Hepatocyte (in vitro differentiated cells): ENCODE measurements at places on chromosomes 4 and X.

GRCh38 chr4:85744950-85745349 is 270.0 kb downstream of the ARHGAP24 start:
- no peaks in the 10 kb centered on the region for H3K4me1 ChIP-seq
- no peak overlapping the region for H3K4me3 ChIP-seq
- no peaks in the 10 kb centered on the region for H3K36me3 ChIP-seq

GRCh38 chrX:108447303-108447702 is 7.7 kb downstream of the COL4A5 start:
- H3K36me3 ChIP-seq, result no peaks in the 10 kb centered on the region
- no peaks in the 10 kb centered on the region for H3K27me3 ChIP-seq
- H3K4me1 ChIP-seq, result no peaks in the 10 kb centered on the region
- H3K4me3 ChIP-seq, result no peak overlapping the region
- no peak for DNase-seq

- no peak overlapping the region for H3K4me3 ChIP-seq
- H3K27ac ChIP-seq, result no peak overlapping the region
- H3K27me3 ChIP-seq, result no peaks in the 10 kb centered on the region
- peak; percentile 77 for DNase-seq
- H3K36me3 ChIP-seq, result no peaks in the 10 kb centered on the region
These were observed 94.2 kb downstream of the MAOA start for GRCh38 chrX:43750248-43750676.

DNA sequence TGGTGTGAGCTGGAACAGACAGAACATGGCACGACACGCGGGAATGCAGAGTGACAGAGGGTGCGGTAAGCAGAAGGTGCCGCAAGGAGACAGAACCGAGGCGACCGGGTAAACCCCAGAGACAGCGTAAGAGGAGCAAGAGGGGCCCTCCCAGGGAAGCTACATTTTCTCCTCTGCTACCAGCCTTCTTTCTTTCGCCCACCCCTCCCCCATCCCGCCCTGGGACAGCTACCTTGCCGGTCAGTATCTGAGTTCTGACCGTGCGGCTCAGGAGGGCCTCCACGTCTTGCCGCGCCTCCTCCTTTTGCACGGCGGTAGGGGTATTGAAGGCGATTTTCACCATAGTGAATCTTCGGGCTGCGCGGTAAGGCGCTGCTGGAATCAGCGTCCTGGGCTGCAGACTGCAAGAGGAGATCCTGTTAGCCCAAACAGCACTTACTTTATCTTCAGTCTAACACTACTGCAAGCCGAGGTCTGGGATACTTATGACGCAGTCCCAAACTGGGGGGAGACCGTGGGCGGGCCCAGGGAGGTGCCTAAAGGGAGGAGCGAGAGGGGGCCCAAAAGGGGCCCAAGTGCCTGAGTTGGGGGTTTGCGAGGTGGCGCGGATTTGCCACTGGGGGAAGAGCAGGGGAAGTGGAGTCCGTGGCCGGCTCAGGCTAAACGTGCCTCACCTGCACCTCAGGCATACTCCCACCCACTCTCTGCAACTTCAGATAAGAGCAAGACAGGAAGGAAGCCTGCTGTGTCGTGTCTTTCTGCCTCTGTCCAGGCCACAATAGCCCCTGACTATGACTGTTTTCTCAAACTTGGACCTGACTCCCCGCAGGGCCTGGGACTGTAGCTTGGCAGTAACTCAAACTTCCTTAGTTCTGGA is at the start of gene ITM2A:
Gene ITM2A, minus strand, starts transcription at position 462 of the 877 bp plus-strand sequence. Its CDS starts 119 bp downstream, at position 343.
- no peaks in the 10 kb centered on the region for H3K27me3 ChIP-seq
- DNase-seq, result peak; percentile 35
- no peak within 1 kb of the TSS for H3K27ac ChIP-seq
- H3K36me3 ChIP-seq, result no peaks in the 10 kb centered on the region

DNA sequence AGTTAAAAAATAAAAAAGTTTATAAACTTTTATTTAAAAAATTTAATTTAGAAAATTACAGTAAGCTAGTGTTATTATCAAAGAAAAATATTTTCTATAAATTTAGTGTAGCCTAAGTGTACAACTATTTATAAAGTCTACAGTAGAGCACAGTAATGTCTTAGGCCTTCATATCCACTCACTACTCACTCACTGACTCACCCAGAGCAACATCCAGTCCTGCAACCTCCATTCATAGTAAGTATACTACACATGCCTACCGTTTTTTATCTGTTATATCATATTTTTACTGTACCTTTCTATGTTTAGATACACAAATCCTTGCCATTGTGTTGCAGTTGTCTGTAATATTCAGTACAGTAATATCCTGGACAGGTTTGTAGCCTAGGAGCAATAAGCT is 129.0 kb upstream of the FAM47B start:
- no peak overlapping the region for H3K27ac ChIP-seq
- H3K27me3 ChIP-seq, result no peaks in the 10 kb centered on the region
- H3K36me3 ChIP-seq, result no peaks in the 10 kb centered on the region
- no peak for DNase-seq

GRCh38 chrX:17549107-17549651 is 174.2 kb downstream of the NHS start:
- no peaks in the 10 kb centered on the region for H3K4me1 ChIP-seq
- no peak overlapping the region for H3K4me3 ChIP-seq
- H3K36me3 ChIP-seq, result no peaks in the 10 kb centered on the region
- H3K27ac ChIP-seq, result no peak overlapping the region
- H3K27me3 ChIP-seq, result no peaks in the 10 kb centered on the region
- DNase-seq, result no peak

GRCh38 chr4:77651820-77652219 is 46.2 kb downstream of the CXCL13 start:
- H3K4me3 ChIP-seq, result no peak overlapping the region
- H3K27ac ChIP-seq, result no peak overlapping the region
- H3K27me3 ChIP-seq, result no peaks in the 10 kb centered on the region
- H3K36me3 ChIP-seq, result no peaks in the 10 kb centered on the region
- peaks cover 7% of the 10 kb centered on the region for H3K4me1 ChIP-seq
- DNase-seq, result no peak

DNA sequence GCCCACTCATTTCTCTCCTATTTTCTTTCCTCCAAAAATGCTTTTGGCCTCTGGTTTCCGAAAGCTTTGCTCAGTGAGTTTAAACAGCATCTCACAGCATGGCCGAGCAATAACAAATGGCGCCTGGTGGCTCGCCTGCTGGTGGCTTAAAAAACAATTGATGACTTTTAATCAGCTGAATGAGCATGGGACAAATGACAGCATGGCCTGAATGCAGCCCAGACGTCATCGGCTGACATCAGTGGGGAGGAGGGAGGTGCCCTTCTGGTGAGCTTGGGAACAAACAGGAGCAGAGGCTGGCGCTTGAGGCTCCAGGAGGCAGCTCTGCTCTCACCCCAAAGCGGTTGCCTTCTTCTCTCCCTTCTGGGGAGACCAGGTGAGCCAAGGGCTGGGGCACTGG is 286.4 kb downstream of the BCOR start:
- H3K27ac ChIP-seq, result no peak overlapping the region
- H3K27me3 ChIP-seq, result no peaks in the 10 kb centered on the region
- H3K4me3 ChIP-seq, result no peak overlapping the region
- H3K4me1 ChIP-seq, result peaks cover 10% of the 10 kb centered on the region
- DNase-seq, result no peak

DNA sequence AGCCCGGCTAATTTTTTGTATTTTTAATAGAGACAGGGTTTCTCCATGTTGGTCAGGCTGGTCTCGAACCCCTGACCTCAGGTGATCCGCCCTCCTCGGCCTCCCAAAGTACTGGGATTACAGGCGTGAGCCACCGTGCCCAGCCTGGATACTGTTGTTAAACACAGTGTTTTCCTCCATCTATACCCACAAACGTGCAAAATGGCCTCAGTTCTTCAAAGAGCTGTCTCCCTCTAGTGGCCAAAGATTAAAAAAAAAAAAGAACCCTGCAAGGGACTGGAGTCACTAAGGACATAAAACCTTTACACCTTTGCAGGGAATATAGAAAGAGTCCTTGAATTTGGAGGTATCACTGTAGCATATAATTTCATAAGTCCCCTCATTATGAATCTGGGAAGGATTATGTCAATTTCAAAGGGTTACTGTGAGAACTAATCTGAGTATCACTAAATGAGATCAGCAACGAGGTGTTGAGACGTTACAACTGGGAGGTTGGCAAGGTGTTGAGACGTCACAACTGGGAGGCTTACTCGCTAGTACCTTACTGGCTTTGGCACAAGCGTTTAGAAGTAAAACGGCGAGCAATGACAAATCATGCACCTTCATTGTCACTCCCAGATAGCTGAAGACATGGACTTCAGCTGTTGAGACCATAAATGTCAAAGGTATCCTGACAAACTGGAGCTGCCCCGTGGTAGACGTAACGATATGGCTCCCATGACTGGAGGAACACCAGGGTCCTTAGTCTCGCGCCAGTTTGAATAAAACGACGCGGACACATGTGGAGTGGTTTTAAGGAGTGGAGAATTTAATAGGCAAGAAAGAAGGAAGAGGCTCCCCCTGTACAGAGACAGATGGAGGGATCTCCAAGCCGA is 33.4 kb upstream of the ENPP6 start:
- no peaks in the 10 kb centered on the region for H3K4me1 ChIP-seq
- no peak overlapping the region for H3K27ac ChIP-seq
- no peaks in the 10 kb centered on the region for H3K36me3 ChIP-seq
- H3K4me3 ChIP-seq, result no peak overlapping the region

GRCh38 chr4:20017777-20018115 is 234.0 kb upstream of the SLIT2 start:
- no peaks in the 10 kb centered on the region for H3K36me3 ChIP-seq
- no peaks in the 10 kb centered on the region for H3K4me1 ChIP-seq
- no peak overlapping the region for H3K4me3 ChIP-seq
- no peak for DNase-seq

DNA sequence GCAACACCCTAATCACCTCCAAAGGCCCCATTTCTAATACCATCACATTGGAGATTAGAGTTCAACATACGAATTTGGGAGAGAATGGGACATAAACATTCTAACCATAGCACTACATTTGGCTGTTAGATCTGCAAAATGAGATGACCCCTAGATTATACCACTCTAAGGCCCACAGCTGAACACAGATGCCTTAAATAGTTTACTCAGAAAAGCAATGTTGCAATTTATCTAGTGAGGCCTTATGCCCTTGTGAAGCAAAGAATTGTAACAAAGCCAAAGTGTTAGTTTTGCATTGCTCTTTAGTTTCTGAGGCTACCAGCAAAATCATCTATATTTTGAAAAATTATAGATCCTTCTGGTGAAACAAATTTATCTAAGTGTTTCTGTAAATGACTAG is 31.6 kb upstream of the ARHGEF6 start:
- DNase-seq, result no peak
- no peaks in the 10 kb centered on the region for H3K4me1 ChIP-seq
- no peak overlapping the region for H3K4me3 ChIP-seq
- H3K27me3 ChIP-seq, result no peaks in the 10 kb centered on the region

DNA sequence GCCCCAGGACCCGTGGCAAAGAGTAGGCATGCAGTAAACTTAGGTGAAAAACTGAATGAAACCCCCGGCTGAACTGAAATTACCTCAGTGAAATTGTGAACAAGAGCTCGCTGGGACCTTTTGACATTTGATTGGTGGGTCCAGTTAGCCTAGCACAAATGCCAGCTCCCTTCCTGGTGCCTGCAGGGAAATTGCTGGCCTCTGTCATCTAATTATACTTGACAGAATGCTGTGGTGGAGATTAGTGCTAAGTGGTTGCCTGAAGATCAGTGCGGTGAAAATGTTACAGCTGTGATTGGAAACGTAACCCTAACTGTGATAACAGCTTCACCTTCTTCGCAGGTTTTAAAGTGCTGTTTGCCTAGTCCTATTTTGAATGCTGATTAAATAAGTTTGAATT is 43.0 kb downstream of the ADD1 start:
- H3K27me3 ChIP-seq, result no peaks in the 10 kb centered on the region
- DNase-seq, result no peak
- H3K4me3 ChIP-seq, result no peak overlapping the region
- H3K4me1 ChIP-seq, result no peaks in the 10 kb centered on the region
- no peaks in the 10 kb centered on the region for H3K36me3 ChIP-seq
- H3K27ac ChIP-seq, result no peak overlapping the region

- peaks cover 3% of the 10 kb centered on the region for H3K4me1 ChIP-seq
- H3K27me3 ChIP-seq, result no peaks in the 10 kb centered on the region
- no peaks in the 10 kb centered on the region for H3K36me3 ChIP-seq
- no peak overlapping the region for H3K4me3 ChIP-seq
- DNase-seq, result no peak
- no peak overlapping the region for H3K27ac ChIP-seq
These were observed 149.3 kb downstream of the NWD2 start for GRCh38 chr4:37393889-37394288.

GRCh38 chrX:82230013-82230412 is 1028.1 kb downstream of the SH3BGRL start:
- H3K36me3 ChIP-seq, result no peaks in the 10 kb centered on the region
- no peaks in the 10 kb centered on the region for H3K4me1 ChIP-seq
- H3K4me3 ChIP-seq, result no peak overlapping the region
- H3K27me3 ChIP-seq, result no peaks in the 10 kb centered on the region
- no peak overlapping the region for H3K27ac ChIP-seq
- DNase-seq, result no peak

- DNase-seq, result no peak
- peak overlapping the region; percentile 37 for H3K27ac ChIP-seq
- H3K4me1 ChIP-seq, result peaks cover 4% of the 10 kb centered on the region
- H3K36me3 ChIP-seq, result no peaks in the 10 kb centered on the region
- no peak overlapping the region for H3K4me3 ChIP-seq
These were observed 17.7 kb downstream of the PPP2R3B start for GRCh38 chrX:368811-369562.

- peak; percentile 71 for DNase-seq
- peak overlapping the region; percentile 70 for H3K27ac ChIP-seq
- H3K4me1 ChIP-seq, result peaks cover 3% of the 10 kb centered on the region
- H3K4me3 ChIP-seq, result no peak overlapping the region
These were observed 314.9 kb upstream of the DIPK2B start for GRCh38 chrX:45515262-45516215.

GRCh38 chr4:84920617-84921016 is 45.9 kb downstream of the WDFY3 start:
- no peak overlapping the region for H3K27ac ChIP-seq
- H3K27me3 ChIP-seq, result no peaks in the 10 kb centered on the region
- no peak overlapping the region for H3K4me3 ChIP-seq
- H3K36me3 ChIP-seq, result no peaks in the 10 kb centered on the region
- no peaks in the 10 kb centered on the region for H3K4me1 ChIP-seq

DNA sequence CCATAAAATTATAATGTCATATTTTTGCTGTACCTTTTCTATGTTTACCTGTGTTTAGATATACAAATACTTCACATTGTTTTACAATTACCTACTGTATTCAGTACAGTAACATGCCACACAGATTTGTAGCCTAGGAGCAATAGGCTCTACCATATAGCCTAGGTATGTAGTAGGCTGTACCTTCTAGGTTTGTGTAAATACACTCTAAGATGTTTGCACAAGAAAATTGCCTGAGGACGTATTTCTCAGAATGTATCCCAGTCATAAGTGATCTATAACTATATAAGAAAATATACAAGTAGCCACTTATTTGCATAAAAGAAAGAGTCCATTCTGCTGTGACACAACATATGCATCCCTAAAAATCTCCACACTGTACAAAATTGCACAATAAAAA is 36.3 kb upstream of the SCML1 start:
- no peak for DNase-seq
- no peaks in the 10 kb centered on the region for H3K4me1 ChIP-seq
- H3K27me3 ChIP-seq, result no peaks in the 10 kb centered on the region
- H3K27ac ChIP-seq, result no peak overlapping the region
- H3K4me3 ChIP-seq, result no peak overlapping the region
- H3K36me3 ChIP-seq, result no peaks in the 10 kb centered on the region
